Progenitor cell of endocrine pancreas (in vitro differentiated cells): ENCODE measurements at places on chromosomes 3 and 15.

DNA sequence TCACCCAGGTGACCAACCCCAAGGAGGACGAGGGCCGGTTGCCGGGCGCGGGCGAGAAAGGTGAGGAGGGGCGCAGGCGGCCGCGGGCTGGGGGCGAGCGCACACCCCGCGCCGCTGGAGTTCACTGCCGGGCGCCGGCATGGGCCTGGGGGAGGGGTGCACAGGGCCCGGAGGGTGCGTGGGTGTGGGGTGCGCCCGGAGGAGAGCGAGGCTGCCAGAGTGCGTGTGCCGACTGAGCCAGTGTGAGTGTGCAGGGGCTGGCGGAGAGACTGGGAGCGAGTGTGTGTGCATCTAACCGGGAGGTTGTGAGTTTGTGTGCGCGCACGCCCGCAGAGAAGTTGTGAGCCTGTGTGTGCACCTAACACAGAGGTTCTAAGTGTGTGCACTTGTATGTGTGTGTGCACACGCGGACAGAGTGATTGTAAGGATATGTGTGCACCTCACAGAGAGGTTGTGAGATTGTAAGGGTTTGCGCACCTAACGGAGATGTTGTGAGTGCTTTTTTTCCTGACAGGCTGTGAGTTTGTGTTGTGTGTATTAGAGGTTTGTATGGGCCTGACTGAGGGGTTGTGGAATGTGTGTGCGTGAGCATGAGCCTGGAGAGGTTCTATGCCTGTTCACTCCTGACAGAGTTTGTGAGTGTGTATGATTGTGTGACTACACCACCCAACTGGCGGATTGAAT is 681 bp downstream of the CTDSPL start:
- peak; percentile 23 for DNase-seq

GRCh38 chr3:170507063-170507462 is 78.8 kb downstream of the SLC7A14 start:
- DNase-seq: no peak

GRCh38 chr15:67080900-67081431 is 15.6 kb downstream of the SMAD3 start:
- no peak for DNase-seq

- DNase-seq: no peak
Measured at GRCh38 chr3:132790806-132791205, 68.6 kb upstream of the NPHP3 start.

- no peak for DNase-seq
Measured at GRCh38 chr3:189316296-189317019, 144.7 kb downstream of the TPRG1 start.

GRCh38 chr3:24088782-24089181 is 143.7 kb downstream of the NR1D2 start:
- DNase-seq: no peak

- no peak for DNase-seq
Measured at GRCh38 chr15:59701880-59702279, 12.8 kb upstream of the BNIP2 start.

DNA sequence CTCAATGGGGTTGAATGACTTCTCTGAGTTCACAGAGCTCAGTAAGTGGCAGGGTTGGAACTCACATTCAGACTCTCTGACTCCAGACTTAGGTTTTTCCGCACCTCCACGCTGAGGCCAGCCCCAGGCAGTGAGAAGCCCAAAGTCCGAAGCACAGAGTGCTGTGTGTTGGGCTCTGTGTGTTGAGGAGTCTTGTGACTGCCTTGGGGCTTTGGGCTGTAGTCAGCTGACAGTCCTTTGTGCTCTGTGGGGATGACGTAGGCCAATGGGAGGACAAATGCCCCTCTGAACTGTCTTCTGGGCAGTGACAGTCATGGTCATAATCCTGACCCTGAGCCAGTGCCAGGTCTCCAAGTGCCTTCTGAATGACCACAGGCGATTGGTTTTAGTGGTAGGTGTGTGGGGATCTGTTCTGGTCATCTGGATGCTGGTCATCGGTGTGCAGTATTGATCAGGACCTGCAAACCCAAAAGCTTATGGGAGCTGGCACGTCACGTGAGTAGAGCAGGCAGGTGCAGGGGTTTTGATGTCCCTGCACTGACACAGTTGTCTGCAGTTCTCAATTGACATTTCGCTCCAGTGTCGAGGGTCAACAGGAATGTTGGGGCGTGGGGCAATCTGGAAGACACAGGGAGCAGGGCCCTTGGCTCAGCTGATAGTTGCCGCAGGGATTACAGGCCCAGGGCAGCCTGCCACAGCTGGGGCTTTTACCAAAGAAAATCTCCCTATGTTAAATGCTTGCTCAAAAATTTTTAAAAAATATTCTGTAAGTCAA is 45.3 kb downstream of the CAPN3 start:
- DNase-seq: no peak
